Amniotic stem cell (primary cell): ENCODE measurements at places on chromosomes 2 and 18.

DNA sequence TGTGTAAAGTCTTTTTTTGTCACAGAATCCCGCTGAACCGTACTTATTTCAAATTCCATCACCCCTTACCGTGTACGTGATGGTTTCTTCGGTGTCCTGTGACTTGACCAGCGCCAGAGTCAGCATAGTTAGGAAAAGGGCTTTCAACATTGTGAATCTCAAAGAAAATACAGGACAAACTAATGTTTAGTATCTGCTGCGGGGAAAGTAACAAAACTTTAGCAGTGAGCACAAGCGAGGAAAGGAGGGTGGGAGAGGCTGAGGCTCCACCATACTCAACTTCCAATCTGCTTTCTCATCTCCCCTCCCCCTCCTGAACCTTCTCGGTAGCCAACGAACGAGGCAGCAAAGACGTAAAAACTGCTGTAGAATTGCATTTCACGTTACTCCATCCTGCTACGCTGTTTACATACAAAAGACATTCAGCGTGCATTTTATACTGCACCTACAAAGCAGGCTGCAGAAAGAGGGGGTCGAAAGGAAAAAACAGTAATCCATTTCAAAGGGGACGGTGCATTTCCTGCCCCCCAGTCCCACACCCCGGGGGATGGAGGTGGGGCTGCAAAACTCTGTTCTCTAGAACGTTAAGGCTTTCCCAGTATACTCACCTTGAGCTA lies 1.2 kb downstream of the EFEMP1 start:
- no peak for DNase-seq

GRCh38 chr2:201470821-201471731 lies 19.5 kb downstream of the STRADB start:
- no peak for DNase-seq

- DNase-seq: no peak
Measured at GRCh38 chr2:224689539-224689938, 26.6 kb downstream of the CCDC195 start.

- DNase-seq: no peak
Measured at GRCh38 chr2:147538821-147539220, 306.0 kb upstream of the ACVR2A start.

- DNase-seq: no peak
Measured at GRCh38 chr2:181308766-181309515, 148.2 kb upstream of the ITGA4 start.

DNA sequence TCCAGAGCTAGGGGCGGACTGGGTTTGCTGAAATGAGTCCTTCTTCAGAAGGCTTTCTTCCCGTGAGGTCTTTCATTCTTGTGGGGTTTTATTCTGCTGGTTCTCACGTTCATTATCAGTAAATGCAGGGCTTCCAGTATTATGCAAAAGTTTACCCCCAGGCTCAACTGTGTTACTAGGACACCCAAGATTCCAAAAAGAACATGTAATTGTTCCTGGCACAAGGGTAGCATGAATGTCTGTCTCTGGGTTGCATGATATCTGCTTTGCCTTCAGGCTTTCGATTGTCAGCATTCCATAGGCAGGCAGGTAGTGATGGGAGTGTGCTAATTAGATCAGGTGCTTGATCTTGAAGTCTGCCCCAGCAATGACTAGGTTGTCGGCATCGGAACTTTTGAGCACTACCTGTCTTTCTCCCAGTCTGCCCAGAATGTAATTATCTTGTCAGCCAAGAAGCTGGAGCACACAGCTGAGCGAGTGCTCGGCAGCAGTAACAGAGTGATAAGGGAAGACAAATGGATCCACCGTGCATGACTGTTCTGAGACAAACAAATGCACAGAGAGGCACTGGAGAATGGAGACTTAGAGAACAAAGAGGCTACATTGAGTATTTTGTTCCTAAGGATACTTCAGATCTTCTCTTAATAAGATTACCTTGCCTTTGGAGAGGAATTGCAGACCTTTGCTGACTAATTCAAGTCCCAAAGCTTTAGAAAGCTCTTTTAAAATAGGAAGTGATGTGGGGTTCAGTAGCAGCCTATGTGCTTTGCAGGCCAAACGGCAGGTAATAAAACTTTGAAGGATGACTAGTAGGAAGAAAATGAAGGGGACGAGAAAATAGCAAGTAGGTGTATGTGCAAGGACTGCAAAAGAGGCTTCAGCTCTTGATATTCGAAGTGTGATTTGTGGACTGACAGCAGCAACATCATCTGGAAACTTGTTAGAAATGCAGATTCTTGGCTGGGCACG lies 41.9 kb downstream of the ITGB6 start:
- DNase-seq: no peak

DNA sequence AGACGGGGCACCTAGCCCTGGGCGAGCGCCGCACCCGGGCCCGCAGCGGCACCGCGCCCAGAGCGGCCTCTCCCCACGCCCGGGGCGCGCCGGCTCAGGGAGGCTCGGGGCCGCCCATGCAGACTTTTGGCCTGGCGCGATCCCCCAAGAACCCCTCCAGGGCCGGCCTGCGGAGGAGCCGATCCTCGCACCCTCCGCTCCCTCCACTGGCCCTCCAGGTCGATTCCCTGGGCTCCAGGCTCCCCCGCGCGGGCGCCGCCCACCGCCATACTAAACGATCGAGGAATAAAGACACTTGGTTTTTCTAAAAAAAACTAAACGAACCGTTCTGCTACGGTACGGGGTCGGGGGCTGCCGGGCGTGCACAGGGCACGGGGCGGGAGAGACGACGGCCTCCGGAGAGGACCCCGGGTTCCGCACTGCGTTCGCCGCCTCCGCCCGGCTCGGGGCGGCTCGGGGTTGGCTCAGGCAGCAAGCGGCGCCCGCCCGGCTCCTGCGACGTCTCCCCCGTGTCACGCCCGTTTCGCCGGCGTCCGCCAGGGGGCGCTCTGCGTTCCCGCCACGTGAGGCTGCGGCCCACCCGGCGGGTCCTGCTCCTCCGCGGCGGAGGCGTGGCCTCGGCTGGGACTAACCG lies 365 bp upstream of the KHK start:
- DNase-seq: peak; percentile 69

DNA sequence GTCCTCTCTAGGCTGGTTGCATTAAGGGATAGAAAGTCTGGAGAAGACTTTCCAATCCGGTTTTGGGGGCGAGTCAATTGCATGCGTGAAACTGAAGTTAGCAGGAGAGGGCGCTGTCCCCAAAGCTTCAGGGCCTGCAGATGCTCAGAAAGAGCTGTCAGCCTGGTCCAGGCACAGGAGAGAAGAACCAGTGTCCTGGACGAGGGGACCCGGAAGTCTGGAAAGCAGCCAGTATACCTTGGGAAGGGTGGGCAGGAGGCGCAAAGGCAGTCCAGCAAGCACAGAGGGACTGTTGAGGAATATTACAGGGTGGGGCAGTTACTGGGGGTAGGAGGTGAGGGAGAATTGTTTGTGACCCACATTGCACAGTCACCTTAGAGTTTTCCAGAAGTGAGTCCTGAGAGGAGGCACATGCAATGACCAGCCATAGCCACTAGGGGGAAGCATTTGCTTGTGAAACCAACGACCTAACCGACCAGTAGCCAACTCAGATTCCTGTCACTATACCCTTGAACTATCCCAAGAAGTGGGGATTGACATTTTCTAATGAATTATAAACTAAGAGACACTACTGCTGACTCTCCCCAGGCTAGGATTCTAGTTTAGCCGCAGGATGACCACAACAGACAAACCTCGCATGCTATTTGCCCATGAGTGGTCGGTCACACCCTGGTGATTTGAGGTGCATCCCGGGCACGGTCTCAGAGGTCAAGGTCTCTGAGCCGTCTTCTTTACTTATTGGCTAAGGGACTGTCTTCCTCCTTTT lies 172.8 kb downstream of the RDH14 start:
- no peak for DNase-seq

- DNase-seq: no peak
Measured at GRCh38 chr18:77039196-77040130, 93.1 kb downstream of the MBP start.

GRCh38 chr2:149729586-149729985 lies 142.0 kb upstream of the MMADHC start:
- DNase-seq: no peak

GRCh38 chr18:56984731-56985130 lies 162.2 kb upstream of the BOD1L2 start:
- no peak for DNase-seq

DNA sequence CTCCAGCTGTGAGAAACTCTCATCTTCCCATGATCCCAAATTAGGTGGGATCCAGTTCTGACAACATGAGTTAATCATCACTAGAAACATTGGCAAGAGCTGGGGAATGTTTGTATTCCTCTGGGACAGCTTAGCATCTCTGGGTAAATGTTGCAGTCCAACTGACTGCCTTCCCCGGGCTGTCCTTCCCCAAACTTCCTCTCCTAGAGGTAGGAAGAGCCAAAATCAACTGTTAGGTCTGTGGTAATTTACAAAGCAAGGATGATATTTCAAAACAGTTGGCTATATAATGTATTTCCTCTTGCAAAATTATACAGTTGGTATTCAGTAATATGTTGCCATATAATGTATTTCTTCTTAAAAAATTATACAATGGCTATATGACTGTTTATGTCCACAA lies 148.5 kb downstream of the MGAT5 start:
- no peak for DNase-seq

DNA sequence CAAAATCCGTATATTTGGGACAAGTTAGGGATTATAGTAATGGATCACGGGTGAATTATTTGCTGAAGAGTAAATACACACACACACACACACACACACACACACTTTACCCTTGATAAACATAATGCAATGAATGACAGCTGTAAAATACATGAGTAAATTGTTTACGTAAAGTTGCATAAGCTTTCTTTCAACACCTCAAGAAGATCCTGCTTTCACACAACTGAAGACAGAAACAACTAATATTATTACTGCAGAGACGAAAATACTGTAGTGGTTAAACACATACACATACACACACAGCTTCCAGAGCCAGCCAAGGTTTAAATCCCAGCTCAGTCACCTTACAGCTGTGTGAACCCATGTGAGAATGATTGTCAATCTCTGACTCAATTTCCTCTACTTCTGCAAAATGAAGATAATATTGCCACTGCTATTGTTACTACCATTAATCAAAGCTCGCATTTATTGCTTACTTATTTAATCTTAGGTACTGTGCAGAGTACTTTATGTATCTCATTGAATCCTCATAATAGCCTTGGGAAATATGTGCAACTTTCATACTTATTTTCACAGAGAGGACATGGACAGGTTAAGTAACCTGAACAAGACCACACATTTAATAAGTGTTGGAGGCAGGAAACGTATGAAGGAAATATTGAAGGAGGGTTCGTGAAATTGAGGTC lies 50.6 kb upstream of the DOK6 start:
- DNase-seq: no peak

- DNase-seq: no peak
Measured at GRCh38 chr2:204150721-204151120, 214.2 kb downstream of the ICOS start.

GRCh38 chr2:62304429-62305417 lies 108.8 kb downstream of the B3GNT2 start:
- DNase-seq: peak; percentile 9

DNA sequence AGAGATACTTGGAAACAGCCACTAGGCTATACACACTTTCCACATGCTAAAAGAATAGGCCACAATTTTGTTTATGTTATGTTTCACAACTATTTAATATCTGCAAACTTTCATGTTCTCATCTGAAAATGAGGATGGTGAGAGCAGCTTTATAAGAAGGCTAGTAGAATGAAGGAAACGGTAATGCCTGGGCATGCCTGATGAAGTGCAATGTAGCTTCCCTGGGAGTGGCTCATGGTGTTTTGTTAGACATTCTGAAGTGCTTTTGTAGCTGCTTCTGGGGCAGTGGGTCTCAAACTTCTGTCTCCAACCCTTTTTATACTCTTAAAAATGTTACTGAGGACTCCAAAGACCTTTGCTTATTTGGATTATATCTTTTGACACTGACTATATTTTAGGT lies 193.3 kb upstream of the VWC2L start:
- no peak for DNase-seq

DNA sequence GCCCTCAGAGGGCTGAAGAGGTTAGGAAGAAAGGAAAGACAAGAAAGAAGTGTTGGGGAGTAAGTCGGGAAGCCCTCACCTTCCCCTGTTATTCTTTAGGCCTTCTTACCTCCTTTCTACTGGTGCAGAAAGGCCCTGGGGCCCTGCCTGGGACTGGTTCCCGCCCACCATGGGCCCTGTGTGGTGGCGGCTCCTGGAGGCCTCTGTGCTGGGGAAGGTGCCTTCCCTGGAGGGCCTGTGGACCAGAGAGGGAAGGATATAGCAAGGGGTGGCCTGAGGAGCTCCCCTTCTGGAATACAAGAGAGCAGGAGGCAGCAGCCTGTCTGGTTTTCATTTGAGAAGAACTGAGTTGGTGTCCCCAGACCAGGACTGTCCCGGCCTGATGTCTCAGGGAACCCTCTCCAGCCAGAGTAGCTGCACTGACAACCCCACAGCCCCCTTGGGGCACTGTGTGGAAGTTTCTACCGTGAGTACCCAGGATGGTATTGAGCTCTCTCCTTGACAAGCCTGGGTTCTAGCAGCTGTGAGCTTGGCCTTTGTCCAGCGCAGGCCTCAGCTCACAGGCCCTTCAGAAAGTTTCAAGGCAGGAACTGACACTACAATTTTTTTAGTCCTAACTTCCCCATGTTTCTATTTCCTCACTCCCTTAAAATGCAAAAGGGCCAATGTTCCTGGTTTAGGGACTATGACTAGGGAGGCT lies 47.1 kb downstream of the EFR3B start:
- no peak for DNase-seq

GRCh38 chr2:8847400-8847799 lies 10.0 kb upstream of the KIDINS220 start:
- no peak for DNase-seq

GRCh38 chr2:200968162-200968561 lies 4.7 kb upstream of the ORC2 start:
- no peak for DNase-seq

DNA sequence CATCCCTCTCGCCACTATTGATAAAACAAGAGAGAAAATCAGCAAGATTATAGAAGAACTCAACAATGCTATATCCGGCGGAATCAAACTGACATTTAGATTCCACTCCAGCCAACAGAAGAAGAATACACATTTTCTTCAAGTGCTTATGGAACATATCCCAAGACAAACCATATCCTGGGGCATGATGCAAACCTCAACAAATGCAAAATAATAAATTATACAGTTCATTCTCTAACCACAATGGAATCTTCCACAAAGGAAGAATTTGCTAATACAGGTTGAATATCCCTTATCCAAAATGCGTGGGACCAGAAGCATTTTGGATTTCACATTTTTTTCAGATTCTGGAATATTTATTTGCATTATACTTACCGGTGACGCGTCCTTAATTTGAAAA lies 51.4 kb upstream of the YPEL5 start:
- no peak for DNase-seq

DNA sequence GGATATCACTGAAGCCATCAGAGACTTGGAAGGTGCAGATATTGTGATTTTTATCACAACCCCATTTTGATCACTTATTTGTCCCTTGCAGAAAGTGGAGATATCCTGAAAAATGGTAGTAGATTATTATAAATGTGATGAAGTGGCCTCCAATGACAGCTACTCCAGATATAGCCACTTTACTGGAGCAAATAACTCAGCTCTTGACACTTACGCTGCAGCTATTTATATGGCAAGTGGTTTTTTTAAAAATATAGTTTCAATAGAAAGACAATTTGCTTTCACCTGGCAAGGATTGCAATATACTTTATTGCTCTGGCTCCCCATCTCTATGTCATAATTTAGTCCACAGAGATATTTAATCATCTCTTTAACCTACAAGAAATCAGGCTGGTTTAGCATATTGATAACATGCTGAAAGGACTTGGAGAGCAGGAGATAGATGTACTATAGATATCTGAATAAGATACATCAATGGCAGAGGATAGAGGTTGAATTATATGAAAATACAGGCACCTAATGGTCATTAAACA lies 182.8 kb upstream of the SKOR2 start:
- no peak for DNase-seq
